ENCODE measurements at places on chromosomes 16 and 17. TPM values are rescaled to one million over a fixed set of nuclear protein-coding genes. Genes with fewer than 3 reads are reported as not detected.

Gene KRTAP4-4
- total RNA-seq: not detected

DNA sequence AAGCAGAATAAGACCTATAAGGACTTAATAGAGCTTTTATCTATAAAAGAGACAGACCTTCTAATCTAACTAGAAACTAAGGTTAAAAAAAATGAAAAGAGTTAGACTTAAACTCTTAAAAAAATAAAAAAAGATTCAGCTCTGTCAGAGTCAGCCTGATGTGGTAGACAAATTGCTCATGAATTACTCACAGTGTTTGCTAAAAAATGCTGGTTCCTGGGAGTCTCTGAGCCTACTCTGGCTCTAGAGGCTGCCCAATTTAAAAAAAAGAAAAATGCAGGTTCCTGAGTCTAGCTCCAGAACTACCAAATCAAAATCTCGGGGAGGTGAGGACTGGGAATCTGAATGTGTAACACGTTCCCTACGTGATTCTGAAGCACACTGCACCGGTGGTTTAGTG lies 18.1 kb downstream of the SOST start:
- no peaks in the 10 kb centered on the region for H3K27me3 ChIP-seq
- H3K27ac ChIP-seq: no peak overlapping the region
- H3K4me3 ChIP-seq: no peak overlapping the region
- H3K4me1 ChIP-seq: no peaks in the 10 kb centered on the region
- no peaks in the 10 kb centered on the region for H3K36me3 ChIP-seq

- no peaks in the 10 kb centered on the region for H3K36me3 ChIP-seq
- no peak overlapping the region for H3K4me3 ChIP-seq
- H3K27ac ChIP-seq: no peak overlapping the region
- H3K27me3 ChIP-seq: peaks cover 3% of the 10 kb centered on the region
- no peaks in the 10 kb centered on the region for H3K4me1 ChIP-seq
These were observed 331.2 kb downstream of the MAF start for GRCh38 chr16:79269211-79269863.

DNA sequence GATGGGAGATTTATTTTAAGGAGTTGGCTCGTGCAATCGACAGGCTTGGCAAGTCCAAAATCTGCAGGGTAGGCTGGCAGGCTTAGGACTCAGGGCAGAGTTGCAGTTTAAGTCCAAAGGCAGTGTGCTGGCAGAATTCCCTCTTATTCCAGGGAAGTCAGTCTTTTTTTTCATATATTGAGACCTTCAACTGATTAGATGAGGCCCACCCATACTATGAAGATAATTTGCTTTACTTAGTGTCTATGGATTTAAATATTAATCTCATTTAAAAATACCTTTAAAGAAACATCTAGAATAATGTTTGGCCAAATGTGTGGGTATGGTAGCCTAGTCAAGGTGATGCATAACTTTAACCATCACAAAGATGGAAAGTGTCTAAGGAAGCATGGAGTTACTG lies 99.8 kb downstream of the CNTNAP4 start:
- no peak for DNase-seq
- no peaks in the 10 kb centered on the region for H3K4me1 ChIP-seq
- peaks cover 6% of the 10 kb centered on the region for H3K27me3 ChIP-seq
- no peak overlapping the region for H3K27ac ChIP-seq
- H3K4me3 ChIP-seq: no peak overlapping the region
